ENCODE measurements at places on chromosomes 5 and 9.

GRCh38 chr9:21852754-21853153 lies 50.3 kb downstream of the MTAP start:
- DNase-seq, result no peak

DNA sequence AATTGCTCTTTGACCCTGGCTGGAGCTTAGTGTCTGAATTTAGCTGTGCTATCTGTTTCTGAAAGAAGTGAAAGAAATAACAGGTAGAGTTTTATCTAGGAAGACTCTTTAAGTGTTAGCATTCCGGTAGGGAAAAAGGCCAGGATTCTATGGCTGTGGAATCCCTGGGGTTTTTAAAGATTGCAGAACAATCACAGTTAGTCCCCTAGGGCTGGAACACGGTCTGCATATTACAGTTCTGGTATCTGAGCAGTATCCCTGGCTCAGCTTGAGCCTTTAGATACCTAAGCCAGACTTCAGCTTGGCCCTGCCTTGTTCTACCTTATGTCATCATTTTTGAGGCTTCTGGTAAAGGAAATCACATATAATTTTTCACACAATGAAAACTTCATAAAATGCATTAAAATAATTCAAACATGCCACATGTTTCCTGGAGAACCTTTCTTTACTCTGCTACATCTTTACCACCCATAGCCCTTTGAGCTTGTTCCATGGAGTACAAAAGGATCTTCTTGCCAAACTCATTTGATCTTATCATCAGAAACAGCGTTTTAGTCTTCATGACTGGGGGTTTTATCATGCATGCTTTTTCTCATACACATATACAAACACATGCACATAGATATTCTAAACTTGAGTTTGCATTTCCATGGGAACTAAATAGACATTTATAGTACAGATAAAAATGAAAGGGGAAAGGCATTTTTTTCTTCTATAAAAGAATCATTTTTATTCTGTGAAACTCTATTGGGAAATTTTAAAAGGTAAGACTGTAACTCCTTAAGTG lies 410.8 kb downstream of the CETN3 start:
- no peak for DNase-seq

GRCh38 chr5:14351086-14351661 lies 208.0 kb downstream of the TRIO start:
- no peak for DNase-seq

- DNase-seq, result no peak
Observed at GRCh38 chr5:167902298-167902697, 389.1 kb upstream of the WWC1 start.

DNA sequence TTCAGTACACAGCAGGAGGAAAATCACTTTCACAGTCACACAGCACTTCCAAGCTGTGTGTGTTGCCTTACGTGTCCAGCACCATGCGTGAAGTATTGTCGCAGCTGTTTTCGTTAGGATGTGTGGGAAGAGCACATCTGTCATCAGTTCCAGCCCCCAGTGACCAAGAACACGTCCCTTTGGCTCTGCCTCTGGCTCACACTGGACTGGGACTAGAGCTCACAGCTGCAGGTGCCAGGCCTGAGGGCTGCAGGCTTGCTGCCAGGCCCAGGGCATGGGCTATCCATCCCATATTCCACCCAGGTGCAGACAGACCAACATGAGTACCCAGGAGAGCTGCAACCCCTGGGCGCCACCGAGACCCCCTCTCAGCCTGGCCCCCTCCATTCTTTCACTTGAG lies 60.5 kb upstream of the ANKRD33B start:
- no peak for DNase-seq

DNA sequence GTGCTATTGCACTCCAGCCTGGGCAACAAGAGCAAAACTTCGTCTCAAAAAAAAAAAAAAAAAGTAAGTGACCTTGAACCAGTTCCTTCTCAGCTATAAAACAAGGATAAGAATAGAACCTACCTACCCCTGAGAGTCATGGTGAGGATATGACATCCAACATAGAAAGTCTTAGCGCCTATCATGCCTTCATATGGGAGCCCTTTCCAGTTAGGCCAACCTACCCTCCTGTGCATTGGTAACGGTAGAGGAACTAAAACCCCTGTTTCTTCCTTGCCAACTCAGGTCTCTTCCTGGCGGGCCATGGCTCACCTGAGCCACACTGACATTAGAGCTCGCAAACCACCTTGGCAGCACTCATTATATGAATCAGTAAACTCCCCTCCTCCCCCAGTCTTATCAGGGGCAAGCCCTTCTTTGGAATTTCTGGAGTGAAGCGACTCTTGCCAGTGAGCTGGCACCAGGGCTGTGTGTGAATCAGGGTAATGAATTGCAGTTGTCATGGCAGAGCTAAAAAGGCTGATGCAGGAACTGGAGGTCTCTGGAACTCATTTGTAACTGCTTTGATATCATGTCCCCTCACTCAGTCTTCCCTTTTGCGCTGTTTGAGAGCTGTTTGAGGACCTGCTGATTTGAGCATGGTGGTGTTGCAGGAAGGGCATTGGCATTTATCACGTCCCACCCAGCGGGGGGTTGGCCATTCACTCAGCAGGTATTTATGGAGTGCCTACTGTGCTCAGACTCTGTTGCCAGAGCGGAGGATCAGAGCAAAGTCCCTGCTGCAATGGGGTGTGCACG lies 10.3 kb downstream of the WWC1 start:
- DNase-seq, result no peak

DNA sequence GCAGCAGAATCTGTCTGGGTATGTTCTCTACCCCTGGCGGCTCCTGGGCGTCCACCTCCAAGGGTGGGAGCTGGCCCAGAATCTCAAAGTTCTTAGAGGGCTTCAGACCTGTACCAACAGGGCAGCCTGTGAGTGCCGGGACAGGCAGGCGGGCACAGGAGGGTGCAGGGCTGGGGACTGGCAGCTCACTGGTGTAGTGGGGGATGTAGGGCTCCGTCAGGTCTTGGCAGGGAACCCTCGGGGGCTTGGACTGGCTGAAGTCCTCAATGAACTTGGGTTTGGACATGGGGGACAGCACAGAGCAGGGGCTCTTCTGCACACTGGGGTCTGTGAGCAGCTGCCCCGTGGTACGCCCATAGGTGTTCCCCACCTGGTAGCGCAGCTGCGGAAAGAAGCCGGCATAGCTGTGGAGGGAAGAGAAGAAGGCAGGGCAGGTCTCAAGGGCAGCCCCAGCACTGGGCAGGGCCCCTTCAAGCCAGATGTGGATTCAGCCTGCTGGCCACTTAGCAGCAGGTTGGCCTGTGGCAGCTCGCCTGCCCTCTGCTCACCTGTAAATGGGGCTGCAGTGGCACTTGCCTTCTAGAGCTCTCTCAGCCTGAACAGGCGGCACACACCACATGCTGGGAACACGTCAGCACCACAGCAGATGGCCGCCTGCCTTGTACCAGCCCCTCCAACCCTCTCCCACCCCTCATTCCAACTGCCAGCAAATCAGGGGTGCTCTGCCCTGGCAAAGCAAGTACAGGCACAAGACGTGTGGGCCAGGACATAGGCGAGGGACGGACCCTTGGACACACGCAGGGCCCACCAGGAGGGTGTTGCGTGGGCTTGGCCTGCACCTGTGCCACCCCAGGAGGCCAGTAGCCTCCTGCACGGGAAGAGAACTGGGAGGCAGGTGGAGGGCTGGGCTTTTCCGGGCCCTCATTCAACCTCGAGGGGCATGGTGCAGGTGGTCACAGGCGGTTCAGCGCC lies 4.6 kb downstream of the TUBB4B start:
- DNase-seq, result no peak

GRCh38 chr5:935510-936084 lies 42.9 kb downstream of the TRIP13 start:
- no peak for DNase-seq
